ENCODE measurements at places on chromosomes 16 and 17.

- no peak for DNase-seq
Measured at GRCh38 chr16:56765949-56766348, 36.0 kb downstream of the NUP93 start.

GRCh38 chr16:75247249-75247648 is 4.2 kb downstream of the BCAR1 start:
- DNase-seq = no peak

GRCh38 chr17:77616254-77616731 is 342.2 kb upstream of the TNRC6C start:
- no peak for DNase-seq

GRCh38 chr17:1431631-1432104 is 24.4 kb downstream of the CRK start:
- no peak for DNase-seq

DNA sequence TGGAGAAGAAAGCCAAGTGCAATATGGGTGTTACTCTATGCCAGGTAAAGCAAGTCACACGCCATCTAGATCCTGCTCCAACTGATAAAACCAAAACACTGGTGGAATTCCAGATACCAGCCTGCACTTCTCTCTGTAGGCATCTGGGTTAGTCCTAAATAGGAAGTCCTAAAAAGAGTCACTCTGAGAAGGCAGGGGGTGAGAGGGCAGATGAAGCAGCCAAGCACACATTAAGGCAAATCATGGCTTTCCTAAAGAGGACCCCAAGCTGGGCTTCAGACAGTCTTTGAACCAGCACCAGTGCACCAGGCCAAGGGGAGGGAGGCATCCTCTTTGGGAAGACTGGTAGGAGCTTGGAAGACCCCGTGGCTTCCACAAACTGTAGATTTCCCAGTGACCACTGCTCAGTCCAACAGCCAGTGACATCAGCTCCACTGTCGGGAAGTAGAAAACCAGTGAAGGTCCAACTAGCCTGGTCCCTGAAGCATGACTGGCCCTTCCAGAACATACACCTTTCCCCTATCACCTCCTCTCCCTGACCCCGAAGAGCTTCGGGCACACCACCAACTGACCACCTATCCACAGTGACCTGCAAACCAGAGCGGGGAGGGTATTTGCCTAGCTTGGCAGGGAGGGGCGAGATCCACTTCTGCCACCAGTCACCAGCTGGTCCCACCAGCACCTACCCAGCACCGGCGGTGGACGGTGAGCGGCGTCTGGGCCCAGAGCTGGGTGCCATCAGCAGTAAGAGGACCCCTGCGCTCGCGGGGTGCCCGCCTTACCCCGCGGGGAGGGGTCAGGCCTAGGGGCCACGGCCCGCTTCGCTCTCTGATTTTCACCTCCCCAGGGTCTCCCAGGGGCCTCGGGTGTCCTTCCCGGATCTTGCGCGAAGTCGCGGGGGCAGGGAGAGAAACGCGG is 1.0 kb downstream of the LITAF start:
- no peak for DNase-seq

- no peak for DNase-seq
Measured at GRCh38 chr16:82368041-82368440, 198.0 kb upstream of the MPHOSPH6 start.

- DNase-seq = no peak
Measured at GRCh38 chr17:62172492-62173291, 107.6 kb upstream of the MED13 start.

DNA sequence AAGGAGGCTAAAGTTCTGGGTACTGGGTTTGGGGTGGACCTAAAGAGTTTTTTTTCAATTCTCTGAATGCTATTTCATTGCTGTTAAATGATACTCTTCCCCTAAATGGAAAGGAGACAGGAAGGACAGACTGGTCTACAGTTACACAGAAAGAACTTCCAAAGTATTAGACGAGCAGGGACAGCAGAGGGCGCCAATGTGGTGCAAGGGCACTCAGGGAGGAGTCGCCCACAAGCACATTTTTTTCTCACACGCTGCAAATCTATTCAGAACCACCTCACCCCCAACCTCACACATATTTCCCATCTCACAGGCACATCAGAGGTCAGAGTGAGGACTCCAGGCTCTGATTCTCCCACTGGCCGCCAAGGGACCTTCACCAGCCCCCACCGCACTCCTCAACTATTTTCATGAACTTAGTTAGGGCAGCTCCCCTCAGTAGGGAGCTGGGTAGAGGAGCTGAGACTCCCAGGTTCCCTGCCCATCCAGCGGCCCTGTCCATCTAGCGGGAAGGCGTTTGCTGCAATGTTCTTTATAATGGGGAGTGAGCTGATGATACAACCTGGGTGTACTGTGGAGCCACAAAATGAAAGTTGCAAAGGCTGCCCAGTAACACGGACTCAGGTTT is 6.8 kb upstream of the CA4 start:
- peak; percentile 51 for DNase-seq

GRCh38 chr16:1293921-1294656 is 15.3 kb upstream of the UBE2I start:
- no peak for DNase-seq

DNA sequence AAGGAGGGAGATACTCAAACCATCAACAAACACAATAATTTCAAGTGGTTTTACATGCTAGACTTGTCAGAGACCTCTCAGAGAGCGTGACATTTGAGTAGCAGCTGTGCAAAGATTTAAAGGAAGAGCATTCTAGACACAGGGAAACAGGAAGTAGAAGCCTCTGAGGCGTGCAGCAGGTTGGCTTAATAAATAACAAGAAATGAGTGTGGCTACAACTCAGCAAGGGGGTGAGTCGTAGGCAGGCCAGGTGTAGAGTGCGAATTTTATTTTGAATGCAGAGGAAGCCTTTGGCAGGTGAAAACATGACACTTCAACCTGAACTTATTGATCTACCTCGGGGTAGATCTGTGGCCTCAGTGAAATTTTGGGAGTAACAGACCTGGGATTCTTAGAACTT is 73.2 kb upstream of the MRTFB start:
- no peak for DNase-seq

GRCh38 chr17:76517638-76518038 is 16.4 kb upstream of the RHBDF2 start:
- DNase-seq = no peak

- no peak for DNase-seq
Measured at GRCh38 chr16:80704751-80705505, 99.5 kb downstream of the CDYL2 start.

DNA sequence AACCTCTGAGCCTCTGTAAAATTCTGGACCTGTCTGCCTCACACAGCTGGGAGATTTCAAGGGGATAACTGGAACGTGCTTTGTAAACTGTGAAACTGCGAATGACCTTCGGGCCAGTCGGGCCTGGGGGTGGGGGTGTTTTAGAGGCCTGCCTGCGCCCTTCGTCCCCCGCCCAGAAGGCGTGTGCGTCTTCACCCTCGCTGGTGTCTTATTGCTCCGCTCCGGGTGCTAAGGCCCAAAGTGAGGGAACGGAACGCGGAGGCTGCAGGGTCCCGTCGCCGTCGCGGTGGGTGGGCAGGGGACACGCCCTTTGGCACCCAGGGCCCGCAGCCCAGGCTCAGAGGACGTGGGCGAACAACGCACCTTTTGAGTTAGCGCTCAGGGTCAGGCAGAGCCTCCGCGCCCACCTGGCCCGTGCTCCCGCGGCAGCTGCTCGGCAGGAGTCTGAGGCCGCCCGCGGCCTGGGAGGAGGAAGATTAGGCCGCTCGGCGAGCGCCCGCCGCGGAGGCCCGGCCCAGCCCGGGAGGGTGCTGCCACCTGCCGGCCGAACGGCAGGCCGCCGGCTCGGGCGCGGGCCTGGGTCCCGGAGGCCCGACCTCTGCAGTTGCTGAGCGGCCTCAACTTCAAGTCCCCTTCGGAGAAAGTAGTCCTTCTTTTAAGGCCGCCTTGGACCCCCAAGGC is 29.7 kb downstream of the DCAKD start:
- DNase-seq = peak; percentile 19

- peak; percentile 52 for DNase-seq
Measured at GRCh38 chr17:7329997-7330637, 982 bp upstream of the NEURL4 start.

- no peak for DNase-seq
Measured at GRCh38 chr17:48734333-48735061, 5.9 kb upstream of the HOXB13 start.

GRCh38 chr16:73016488-73016830 is 31.5 kb downstream of the ZFHX3 start:
- no peak for DNase-seq

DNA sequence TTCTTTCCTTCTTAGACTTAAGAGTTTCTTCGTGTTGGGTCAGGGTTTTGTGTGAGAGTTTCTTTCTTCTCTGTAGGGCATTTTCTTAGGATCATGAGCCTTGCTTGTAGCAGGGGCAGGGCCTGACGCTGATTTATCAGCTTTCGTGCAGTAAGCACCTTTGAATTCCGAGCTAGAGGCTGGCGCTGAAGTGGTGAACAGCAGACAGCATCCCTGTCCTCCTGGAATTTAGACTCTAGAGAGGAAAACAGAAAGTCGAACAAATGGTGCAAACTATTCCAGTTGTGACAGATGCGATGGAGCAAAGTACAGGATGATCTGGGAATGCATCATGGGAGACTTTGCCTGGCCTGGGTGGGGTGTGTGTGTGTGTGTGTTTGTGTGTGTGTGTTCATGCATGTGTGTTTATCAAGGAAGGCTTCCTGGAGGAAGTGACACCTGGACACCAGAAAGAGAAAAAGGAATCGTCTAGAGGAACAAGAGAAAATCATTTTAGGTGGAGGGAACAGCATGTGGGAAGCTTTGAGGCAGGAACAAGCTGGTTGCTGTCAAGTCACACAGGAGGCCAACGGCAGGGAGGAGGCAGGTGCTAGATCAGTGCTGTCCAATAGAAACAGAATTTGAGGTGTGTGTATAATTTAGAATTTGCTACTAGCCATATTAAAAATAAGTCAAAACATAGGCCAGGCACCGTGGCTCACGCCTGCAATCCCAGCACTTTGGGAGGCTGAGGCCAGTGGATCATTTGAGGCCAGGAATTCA is 60.2 kb downstream of the WWP2 start:
- DNase-seq = no peak

DNA sequence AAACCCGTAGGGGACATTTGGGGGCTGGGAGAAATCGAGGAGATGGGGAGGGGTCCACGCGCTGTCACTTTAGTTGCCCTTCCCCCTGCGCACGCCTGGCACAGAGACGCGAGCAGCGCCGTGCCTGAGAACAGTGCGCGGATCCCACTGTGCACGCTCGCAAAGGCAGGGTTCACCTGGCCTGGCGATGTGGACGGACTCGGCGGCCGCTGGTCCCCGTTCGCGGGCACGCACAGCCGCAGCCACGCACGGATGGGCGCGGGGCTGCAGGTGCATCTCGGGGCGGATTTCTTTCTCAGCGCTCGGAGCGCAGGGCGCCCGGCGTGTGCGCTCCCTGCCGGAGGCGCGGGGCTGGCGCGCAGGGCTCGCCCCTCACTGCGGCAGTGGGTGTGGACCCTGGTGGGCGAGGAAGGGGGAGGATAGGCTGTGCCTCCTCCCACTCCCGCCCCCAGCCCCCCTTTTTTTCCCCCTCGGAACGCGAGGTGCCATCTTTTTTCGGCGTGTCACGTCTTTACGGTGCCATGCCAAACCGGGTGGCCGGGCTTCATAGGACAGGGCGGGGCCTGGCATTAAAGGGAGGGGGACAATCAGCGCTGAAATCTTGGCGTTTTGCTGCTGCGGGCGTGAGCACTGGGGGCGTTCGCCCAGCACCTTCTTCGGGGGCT is 1.1 kb downstream of the MAPT start:
- no peak for DNase-seq

Data from activated naive CD8-positive, alpha-beta T cell treated with anti-CD3 and anti-CD28 coated beads, Interleukin-2, amount 50 U/mL, for 16 hours (primary cell).